ENCODE measurements at places on chromosomes 1 and 21. TPM values are rescaled to one million over a fixed set of nuclear protein-coding genes. Genes with fewer than 3 reads are reported as not detected.

The CD84 gene
- not detected for total RNA-seq

The FCRL1 gene
- total RNA-seq, result not detected

The BARHL2 gene
- not detected for total RNA-seq

The TXLNA gene
- total RNA-seq, result 58.0 TPM

The SPATA1 gene
- not detected for total RNA-seq

The C8B gene
- total RNA-seq, result not detected

The ASPM gene
- total RNA-seq, result 28.2 TPM

Data from bronchus fibroblast of lung (primary cell).